H1 (cell line): ENCODE measurements at places on chromosomes 7 and 10. TPM values are rescaled to one million over a fixed set of nuclear protein-coding genes. Genes with fewer than 3 reads are reported as not detected.

GRCh38 chr10:31594347-31594873, 275.4 kb downstream of the ZEB1 start:
- no peak overlapping the region for H3K4me3 ChIP-seq
- H3K27ac ChIP-seq: no peak overlapping the region
- H3K36me3 ChIP-seq: no peaks in the 10 kb centered on the region
- no peaks in the 10 kb centered on the region for H3K27me3 ChIP-seq
- no peak for DNase-seq

DNA sequence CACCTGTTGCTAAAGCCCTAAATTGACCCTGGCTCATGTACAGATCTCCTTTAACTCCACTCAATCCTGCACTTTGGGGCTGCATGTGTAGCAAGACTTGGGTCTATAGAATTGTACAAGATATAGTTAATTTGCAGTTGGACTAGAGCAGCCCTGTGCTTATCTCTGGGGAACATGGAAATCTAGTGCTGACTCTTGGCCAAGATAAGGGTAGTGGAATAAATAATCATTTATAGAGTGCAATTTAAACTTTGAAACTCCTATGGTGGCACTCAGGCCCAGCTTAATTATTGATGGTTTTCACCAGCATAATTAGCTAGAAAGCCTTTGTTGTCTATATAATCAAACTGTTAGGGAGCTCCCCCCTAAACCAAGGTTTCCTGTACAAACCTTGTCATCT, 39.2 kb upstream of the MBL2 start:
- no peak for DNase-seq
- H3K4me3 ChIP-seq: no peak overlapping the region
- H3K4me1 ChIP-seq: no peaks in the 10 kb centered on the region
- no peaks in the 10 kb centered on the region for H3K27me3 ChIP-seq
- no peaks in the 10 kb centered on the region for H3K36me3 ChIP-seq

DNA sequence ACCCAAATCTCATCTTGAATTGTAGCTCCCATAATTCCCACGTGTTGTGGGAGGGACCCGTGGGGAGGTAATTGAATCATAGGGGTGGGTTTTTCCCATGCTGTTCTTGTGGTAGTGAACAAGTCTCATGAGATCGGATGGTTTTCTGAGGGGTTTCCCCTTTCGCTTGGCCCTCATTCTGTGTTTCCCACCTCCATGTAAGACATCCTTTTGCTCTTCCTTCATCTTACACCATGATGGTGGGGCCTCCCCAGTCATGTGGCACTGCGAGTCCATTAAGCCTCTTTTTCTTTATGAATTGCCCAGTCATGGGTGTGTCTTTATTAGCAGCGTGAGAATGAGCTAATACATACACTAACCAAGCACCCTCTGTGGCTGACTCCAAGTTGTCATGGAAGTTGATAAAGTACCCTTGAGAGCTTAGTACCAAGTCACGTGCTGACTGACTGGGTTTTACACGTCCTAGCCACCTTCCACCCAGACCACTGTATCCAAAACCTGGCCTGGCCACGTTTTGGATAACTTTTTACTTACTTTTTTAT, 614.4 kb downstream of the SDK1 start:
- H3K4me1 ChIP-seq: peaks cover 3% of the 10 kb centered on the region
- H3K36me3 ChIP-seq: no peaks in the 10 kb centered on the region
- H3K4me3 ChIP-seq: no peak overlapping the region

GRCh38 chr7:107560898-107561516, 2.7 kb downstream of the COG5 start:
- no peak overlapping the region for H3K27ac ChIP-seq
- no peak for DNase-seq
- H3K27me3 ChIP-seq: no peaks in the 10 kb centered on the region
- H3K4me1 ChIP-seq: no peaks in the 10 kb centered on the region
- H3K36me3 ChIP-seq: peaks cover 15% of the 10 kb centered on the region; the same call in 1 of the 2 replicates
- no peak overlapping the region for H3K4me3 ChIP-seq

CCT6A gene
- 260 and 272 TPM in 2 replicates for total RNA-seq

AKR1E2 gene
- total RNA-seq: 3.5 TPM in 2 replicates

GPR141 gene
- total RNA-seq: 0.25 and 0.45 TPM in 2 replicates

TMEM213 gene
- total RNA-seq: 0.67 TPM in 1 of 2 replicates, not detected in the other
